Upper lobe of left lung (tissue), 6 donors: ENCODE measurements at places on chromosomes 1 and 21. TPM values are rescaled to one million over a fixed set of nuclear protein-coding genes. Genes with fewer than 3 reads are reported as not detected.

Gene CXADR
- total RNA-seq = 73.0 TPM

GRCh38 chr1:90799326-90799725 lies 82.2 kb upstream of the BARHL2 start:
- DNase-seq = no peak

Gene RGS4
- total RNA-seq = 2.2 TPM

Gene ITLN1
- 2.2 TPM for total RNA-seq
